Smooth muscle cell of trachea (primary cell): ENCODE measurements at places on chromosomes 3 and 15. TPM values are rescaled to one million over a fixed set of nuclear protein-coding genes. Genes with fewer than 3 reads are reported as not detected.

Gene PRR20G
- total RNA-seq, result not detected in 2 replicates

Gene REC114
- not detected in 2 replicates for total RNA-seq

Gene CCR5
- total RNA-seq, result under 0.01 TPM in 2 replicates

Gene CRABP1
- not detected in 2 replicates for total RNA-seq

Gene GAP43
- total RNA-seq, result 0.33 and 1.7 TPM in 2 replicates
